ENCODE measurements at places on chromosomes 4 and X. TPM values are rescaled to one million over a fixed set of nuclear protein-coding genes. Genes with fewer than 3 reads are reported as not detected.

- DNase-seq = no peak
These were observed 6.3 kb upstream of the HPRT1 start for GRCh38 chrX:134453631-134454030.

GRCh38 chrX:69995362-69996112 lies 54.2 kb downstream of the AWAT2 start:
- no peak for DNase-seq

ZRSR2 gene
- total RNA-seq = 7.7 TPM

ADH1B gene
- total RNA-seq = 31.0 TPM

- DNase-seq = no peak
These were observed 21.2 kb downstream of the TRAM1L1 start for GRCh38 chr4:117063961-117064696.

NXF2 gene
- not detected for total RNA-seq

GRCh38 chr4:74435296-74435695 lies 9.6 kb upstream of the AREG start:
- DNase-seq = no peak

- DNase-seq = no peak
These were observed 172.7 kb upstream of the MED14 start for GRCh38 chrX:40908026-40908425.

DNA sequence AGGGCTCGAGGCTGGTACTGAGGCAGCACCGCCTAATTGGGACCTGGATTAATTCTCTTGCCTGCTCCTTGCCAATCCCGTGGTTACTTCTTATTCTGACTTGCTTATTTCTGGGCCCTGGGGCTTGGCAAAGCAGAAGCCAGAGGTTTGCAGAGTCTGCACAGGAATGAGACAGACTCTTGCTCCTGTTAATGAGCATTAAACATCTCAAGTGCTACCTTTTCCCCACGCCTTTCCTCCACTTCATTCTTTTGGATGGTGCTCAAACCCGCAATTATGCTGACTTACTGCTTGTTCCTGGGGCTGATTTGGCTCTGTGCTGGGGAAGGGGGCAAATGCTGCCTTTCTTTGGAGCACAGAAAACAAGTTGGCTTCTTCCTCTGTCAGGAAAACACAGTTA lies 16.5 kb upstream of the STOX2 start:
- no peak for DNase-seq

SEC31A gene
- total RNA-seq = 92.9 TPM

GRCh38 chr4:152316969-152317368 lies 218.9 kb downstream of the FBXW7 start:
- no peak for DNase-seq

- DNase-seq = no peak
These were observed 5.4 kb upstream of the PDLIM5 start for GRCh38 chr4:94446386-94446785.

CPZ gene
- 0.20 TPM for total RNA-seq

PABPC5 gene
- total RNA-seq = 0.40 TPM

DNA sequence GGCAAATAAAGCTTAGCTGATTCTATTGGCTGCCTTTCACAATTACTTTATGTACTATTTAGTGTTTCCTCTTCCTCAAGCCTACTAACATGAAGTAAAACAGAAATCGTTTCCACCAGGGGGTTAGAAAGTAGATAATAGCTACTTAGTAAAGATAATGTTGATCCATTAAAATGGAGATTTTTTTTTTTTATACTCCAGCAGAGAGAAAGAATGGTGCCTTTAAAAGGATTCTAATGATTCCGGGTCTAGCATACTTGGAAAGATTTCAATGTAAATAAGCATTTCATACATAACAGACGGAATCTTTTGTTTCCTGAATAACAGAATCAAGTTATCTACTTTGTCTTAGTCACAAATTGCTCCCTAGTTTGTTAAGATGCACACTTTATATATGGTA lies 37.1 kb downstream of the GK start:
- DNase-seq = no peak

NPY2R gene
- total RNA-seq = not detected

HSFX2 gene
- not detected for total RNA-seq

GRCh38 chrX:115535421-115535820 lies 25.6 kb upstream of the PLS3 start:
- DNase-seq = no peak

DNA sequence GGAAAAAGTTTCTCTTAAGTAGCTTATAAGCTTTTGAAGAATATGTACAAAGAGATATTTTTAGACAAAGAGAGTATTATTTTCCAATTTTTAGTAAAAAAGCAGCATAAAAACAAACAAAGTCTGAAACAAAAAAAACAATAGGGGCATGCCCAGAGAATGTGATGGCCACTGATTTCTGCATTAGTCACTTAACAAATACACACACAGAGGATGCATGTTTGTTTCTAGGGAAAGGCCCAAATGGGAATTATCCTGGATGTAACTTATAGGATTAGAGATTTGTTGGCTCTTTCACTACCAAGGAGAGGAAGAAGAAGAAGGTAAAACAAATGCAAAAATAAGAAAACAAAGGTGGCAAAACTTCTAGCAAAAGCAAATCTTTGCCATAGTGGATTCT lies 95.9 kb upstream of the SCOC start:
- DNase-seq = no peak

- no peak for DNase-seq
These were observed 366.5 kb downstream of the MID1IP1 start for GRCh38 chrX:39167791-39168190.

DNA sequence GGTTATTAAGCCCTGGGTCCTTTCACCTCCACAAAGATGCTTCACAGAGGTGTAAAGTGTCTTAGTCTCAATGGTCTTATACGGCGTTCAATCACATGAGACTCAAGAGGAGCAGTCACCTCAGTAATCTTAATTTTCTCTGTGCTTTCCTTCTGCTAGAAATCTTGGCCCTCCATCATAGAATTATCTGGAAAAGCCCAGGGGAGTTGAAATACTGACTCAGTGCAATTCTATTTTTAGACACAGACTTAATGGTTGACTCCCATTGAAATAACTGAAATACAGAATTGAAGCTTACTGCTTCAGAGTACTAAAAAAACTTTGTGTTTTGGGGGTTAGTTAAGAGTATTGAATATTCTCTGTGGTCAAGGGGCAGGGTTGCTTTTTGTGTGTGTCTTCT lies 94.5 kb upstream of the IL15 start:
- no peak for DNase-seq

- peak; percentile 97 for DNase-seq
These were observed at the start of gene TFE3 for GRCh38 chrX:49043220-49043986. Gene TFE3, minus strand, starts transcription at chrX:49043357. Its CDS starts 131 bp downstream, at chrX:49043226.

DNA sequence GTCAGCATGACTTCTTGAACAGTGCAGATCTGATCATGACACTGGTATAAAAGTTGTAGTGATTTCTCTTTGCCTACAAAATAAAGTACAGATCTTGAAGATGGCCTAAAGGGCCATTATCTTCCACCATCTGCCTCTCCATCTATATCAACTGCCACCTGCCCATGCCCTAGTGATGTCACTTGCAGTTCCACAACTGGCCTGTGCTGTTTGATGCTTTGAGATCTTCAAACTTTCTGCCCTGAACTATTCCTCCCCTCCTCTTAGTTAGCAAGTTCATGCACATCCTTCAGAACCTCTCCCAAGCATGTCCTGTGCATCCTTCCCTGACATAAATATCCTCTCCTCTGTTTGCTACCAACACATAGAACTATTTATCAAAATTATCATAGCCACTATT lies 217.0 kb downstream of the SOWAHB start:
- DNase-seq = no peak

ARMCX1 gene
- 25.6 TPM for total RNA-seq

C4orf54 gene
- 1.6 TPM for total RNA-seq

AKAP14 gene
- total RNA-seq = not detected

GAB1 gene
- total RNA-seq = 104 TPM

DNA sequence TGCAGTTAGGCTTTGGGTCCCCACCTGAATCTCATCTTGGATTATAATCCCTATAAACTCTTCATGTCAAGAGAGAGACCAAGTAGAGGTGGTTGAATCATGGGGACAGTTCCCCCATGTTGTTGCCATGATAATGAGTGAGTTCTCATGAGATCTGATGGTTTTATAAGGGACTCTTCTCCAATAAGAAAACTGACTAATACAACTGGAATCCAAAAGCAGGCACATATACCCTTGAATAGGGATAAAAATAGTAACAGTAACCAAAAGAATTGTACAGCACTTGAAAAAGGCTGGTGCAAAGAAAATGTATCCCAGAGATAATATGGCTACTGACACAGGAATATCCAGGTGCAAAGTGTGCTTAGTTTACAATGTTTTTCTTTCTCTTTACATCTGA lies 351.5 kb upstream of the MAD2L1 start:
- no peak for DNase-seq

GRCh38 chr4:168558599-168558998 lies 61.7 kb downstream of the PALLD start:
- no peak for DNase-seq

AADAT gene
- 0.53 TPM for total RNA-seq

STAP1 gene
- not detected for total RNA-seq
